ENCODE measurements at places on chromosomes 6 and 20.

GRCh38 chr6:14211562-14211942 is 94.0 kb downstream of the CD83 start:
- DNase-seq: no peak

DNA sequence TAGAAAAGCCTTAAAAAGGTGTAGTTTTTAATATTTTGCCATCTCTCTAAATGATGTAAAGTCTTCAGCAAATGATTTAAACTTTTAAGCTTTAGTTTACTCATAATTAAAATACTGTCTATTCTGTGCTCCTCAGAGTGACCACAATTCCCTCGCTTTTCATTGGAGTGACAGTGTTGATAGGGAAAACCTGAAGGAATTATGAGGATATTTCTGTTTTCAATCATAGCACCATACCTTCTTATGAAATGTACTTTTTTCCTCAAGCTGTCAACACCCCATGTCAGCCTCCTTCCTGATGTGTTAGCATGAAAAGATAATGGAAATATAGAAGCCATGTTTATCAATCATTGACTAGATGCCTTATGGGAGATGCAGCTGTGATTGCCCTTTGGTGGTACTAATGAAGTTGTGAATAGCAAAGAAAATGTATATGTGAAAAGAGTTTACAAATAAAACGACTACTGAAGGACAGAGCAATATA is 145.4 kb upstream of the EYS start:
- no peak for DNase-seq

DNA sequence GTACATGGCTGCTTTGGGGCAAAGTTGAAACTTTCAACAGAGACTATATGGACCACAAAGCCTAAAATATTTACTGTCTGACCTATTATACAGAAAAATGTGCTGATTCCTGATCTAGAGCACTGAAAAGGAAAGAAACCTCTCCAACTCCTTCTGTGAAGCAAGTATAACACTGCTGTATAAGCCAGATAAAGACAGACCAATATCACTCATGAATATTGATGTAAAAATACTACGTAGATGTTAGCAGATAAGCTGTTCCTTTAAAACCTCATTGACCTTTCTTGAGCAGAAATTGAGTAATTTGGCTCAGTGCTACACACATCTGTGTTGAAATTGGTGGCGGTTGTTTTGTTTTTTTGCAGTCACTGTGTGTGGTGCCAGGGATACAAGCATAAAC is 69.9 kb upstream of the HDAC2 start:
- no peak for DNase-seq

- DNase-seq: no peak
Measured at GRCh38 chr20:62489186-62489931, 13.6 kb upstream of the GATA5 start.

DNA sequence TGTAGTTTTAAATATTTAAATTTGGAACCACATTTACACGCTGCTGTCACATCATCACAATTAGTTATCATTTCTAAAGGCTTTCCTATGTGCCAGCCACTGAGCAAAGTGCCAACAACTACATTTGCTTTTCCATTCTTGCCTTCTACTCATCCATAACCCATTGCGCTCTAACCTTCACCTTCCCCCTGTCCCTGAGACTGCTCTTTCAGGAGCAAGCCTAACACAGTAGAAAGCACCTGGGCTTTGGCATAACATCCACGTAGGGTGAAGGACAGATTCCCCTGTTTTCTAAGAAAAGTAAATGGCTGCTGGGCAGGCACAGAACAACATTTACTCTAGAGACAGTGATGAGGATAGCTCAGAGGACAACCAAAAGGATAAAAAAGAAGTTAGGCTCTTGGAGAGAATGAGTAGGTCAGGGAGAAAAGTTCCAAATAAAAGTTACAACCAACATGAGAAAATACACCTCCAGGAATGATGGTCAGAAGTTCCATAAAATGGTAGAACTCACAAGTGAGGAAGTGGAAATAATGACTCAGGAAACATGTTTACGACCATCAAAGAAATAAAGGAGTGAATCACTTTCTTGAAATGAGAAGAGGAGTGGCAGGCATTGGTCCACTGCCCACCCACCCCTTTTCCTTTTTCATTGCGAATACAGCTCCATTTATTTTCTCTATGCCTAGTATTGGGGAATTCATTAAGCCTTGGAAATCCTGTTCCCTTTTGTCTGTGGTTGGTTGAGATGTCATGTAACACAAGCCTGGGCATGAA is 77.2 kb downstream of the PFDN4 start:
- no peak for DNase-seq

DNA sequence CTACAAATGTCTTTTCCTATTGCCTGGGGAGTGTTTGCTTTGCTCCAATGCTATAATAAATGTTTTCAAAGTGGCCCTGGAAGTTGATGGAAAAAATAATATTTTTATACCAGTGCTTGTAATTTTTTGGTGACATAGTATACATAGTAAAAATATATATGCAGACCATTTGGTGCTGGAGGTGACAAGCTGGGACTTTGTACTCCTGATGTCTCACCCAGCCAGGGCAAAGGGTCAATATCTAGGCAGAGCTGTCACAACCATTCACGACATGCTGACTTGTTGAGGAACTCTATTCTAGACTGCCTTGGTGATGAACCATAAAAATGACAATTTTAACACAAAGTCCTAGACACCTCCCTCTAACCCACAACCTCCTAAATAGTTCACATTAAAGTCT is 203.0 kb downstream of the PLCB1 start:
- no peak for DNase-seq

DNA sequence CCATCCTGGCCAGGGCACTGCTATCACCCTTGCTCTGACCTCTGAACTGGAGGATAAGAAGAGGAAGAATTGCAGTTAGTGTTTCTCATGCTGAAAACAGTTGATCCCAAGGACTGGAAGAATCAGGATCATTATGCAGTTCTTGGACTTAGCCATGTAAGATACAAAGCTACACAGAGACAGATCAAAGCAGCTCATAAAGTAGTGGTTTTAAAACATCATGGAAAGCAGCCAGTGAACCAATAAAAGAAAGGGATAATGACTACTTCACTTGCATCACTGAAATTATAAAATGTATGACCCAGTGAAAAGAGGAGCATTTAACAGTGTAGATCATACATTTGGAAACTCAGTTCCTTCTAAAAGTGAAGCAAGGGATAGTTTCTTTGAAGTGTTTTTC is 47.7 kb downstream of the DNAH8 start:
- no peak for DNase-seq

- DNase-seq: no peak
Measured at GRCh38 chr6:161740486-161740885, 466.6 kb upstream of the AGPAT4 start.

DNA sequence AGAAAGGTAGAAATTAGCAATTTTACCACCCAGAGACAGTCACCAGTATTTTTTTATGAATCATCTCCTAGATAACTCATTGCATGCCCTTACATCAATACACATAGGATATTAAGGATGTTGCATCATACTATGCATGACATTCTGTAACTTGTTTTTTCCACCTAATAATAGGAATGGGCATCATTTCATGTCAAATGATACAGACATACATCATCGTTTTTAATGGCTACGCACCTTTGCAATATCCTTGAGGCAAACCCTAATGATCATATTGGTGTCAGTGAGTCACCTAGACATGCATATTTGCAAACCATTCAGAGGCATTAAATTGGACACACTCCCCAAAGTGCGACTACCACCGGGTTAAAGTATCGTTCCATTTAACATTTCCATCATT is 309.7 kb upstream of the AGPAT4 start:
- DNase-seq: no peak

DNA sequence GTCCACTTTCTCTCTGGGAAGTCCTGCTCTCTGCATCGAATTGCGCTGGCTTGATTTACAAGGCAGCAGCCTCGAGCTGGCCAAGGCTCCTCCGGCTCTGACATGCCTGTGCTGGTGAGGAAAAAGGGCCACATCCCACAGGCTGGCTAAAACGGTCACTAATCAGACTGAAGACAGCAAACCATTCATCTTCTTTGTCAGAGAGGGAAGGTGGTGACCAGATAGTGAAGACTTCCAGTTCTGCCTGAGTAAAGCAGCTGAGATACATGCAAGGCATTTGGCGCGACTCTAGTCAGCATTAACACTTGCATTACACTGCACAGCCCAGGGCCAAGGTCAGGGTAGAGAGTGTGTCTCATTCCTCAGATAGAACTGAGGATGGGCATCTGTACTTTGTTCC is 203.2 kb upstream of the MAP3K7 start:
- DNase-seq: no peak

GRCh38 chr6:32937230-32937633 is 3.6 kb downstream of the HLA-DMB start:
- DNase-seq: no peak

GRCh38 chr20:25397821-25398220 is 7.2 kb upstream of the ABHD12 start:
- no peak for DNase-seq

DNA sequence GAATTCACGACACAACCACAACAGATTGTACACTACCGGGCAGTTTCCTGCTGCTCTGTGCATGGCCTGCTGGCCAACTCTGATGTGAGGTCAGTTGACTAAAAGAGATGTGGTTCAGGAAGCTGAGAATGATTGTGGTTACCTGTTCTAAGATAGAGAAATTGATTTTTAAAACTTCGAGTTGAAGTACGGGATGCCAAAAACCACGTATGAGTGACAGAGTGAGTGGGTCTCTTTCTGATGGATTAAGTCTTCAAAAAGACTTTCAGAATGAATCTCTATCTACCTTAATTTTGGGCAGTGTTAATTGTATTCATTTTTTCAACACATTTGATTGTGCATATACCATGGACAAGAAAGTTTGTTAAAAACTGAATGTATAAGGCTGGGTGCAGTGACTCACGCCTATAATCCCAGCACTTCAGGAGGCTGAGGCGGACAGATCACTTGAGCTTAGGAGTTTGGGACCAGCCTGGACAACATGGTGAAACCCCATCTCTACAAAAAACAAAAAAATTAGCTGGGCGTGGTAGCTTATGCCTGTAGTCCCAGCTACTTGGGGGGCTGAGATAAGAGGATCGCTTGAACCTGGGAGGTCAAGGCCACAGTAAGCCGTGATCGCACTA is 121.2 kb downstream of the SGK1 start:
- no peak for DNase-seq

DNA sequence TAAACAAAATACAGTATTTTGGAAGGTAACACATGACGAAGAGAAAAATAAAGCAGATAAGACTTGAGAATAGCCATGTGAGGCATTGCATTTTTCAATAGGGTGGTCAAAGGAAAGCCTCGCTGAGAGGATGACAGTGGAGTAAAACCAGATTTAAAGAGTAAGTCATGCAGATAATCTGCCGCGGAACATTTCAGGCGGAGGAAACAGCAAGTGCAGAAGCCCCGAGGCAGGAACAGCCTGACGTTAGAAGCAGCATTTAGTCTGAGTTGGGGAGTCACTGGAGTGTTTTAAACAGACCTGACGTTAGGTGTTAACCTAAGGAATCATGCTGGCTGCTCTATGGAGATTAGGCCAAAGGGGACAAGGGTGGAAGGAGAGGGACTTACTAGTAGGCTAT is 65.0 kb upstream of the VSTM2L start:
- DNase-seq: no peak

GRCh38 chr20:37939701-37940560 is 37.0 kb downstream of the VSTM2L start:
- no peak for DNase-seq

DNA sequence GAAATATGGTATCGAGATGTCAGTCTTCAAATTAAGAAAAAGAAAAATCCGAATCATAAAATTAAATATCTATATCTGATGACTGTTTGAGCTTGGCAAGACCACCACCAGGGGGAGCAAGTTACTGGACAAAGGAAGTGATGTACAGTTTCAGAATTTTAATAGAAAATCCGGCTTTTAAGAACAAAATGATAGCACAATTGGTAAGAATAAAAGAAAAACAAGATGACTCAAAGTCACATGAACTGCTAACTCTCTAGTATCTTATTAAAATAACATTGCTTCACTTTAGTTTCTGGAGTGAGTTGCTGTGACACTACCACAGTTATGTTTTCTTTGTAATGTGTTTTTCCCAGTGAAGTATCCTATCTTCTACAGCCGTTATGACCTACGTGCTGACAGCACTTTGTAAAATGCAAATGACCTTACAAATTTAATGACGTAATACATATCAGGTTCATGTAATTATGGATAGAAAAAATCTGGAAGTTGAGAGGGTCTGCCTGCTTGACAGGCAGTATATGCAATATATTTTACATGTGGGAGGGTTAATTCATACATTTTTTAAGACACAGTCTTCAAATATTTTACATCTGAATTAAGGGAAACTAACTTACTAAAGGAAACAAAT is 405.3 kb upstream of the HS3ST5 start:
- DNase-seq: no peak

GRCh38 chr6:105648276-105648675 is 245.4 kb upstream of the PREP start:
- DNase-seq: no peak

- no peak for DNase-seq
Measured at GRCh38 chr6:55584654-55585354, 5.8 kb upstream of the HMGCLL1 start.

DNA sequence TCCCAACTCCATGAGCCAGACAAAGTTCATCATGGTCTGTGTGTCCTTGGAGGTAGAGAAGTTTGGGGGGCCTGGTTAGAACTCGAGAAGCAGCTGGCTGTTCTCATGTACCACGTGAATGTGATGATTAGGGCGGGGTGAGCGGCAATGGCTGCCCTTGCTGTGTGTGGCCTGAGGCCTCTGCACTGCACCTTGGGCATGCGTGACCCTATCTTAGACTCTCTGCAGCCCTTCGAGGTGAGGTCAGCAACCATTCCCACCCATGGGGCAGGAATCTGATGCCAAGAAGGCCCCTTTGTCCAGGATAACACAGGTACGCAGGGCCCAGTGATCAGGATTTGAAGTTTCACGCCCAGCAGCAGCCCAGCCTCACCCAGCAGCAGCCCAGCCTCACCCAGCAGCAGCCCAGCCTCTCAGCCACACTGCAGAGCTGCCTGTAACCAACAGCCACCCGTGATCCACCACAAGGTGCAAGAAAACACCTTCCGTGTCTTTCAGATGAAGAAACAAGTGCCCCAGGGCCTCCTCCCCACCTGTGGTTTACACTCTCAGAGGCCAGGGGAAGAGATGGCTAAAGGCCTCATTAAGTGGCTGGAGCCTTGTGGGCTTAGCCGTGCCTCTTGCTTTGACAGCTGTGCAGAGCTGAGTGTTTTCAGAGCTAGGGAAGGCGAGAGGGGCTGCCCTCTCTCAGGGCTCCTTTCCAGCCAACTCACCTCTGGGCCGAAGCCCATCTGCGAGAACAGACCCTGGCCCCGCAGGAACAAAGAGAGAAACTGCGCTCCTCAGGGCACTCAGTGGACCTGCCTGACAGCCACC is 195.2 kb upstream of the CDH4 start:
- no peak for DNase-seq

Data from cortex of kidney (tissue), 1 donor.